Stimulated activated CD4-positive, alpha-beta T cell treated with anti-CD3 and anti-CD28 coated beads, Interleukin-1b, Interleukin-23, amount 100 ng/mL, for 1 hour (primary cell): ENCODE measurements at places on chromosomes 6 and 20.

GRCh38 chr20:63016514-63017075 is 9.8 kb upstream of the BHLHE23 start:
- no peak for DNase-seq

GRCh38 chr6:45597424-45597823 is 219.7 kb upstream of the SUPT3H start:
- DNase-seq = no peak

DNA sequence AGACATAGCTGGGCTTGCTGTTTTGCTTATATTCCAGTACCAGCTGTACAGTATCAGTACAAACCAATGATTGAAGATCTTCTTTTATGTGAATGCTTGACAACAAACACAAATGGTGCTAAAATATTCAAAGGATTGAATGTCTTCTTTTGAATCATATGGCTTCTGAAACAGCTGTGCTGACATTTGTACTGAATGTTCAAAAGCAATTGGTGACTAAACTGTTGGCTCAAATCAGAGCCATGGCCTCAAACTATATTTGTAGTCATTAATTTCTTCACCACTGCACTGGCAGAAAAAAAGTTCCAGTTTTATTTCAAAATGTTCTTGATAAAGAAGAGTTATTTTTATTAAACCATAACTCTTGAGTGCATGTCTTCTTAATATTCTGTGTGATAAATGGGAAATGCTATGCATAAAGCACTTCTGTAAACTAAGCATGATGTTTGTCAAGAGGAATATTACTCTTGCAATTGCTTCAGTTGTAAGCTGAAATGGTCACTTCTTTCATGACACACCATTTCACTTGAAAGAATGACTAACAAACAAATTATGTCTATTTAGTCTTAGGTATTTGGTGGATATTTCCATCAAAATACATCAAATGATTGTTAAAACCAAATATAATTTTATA is 45.9 kb upstream of the CENPW start:
- no peak for DNase-seq

GRCh38 chr6:209432-210103 is 82.7 kb upstream of the DUSP22 start:
- no peak for DNase-seq

GRCh38 chr6:111766201-111766857 is 106.9 kb downstream of the FYN start:
- DNase-seq = no peak

DNA sequence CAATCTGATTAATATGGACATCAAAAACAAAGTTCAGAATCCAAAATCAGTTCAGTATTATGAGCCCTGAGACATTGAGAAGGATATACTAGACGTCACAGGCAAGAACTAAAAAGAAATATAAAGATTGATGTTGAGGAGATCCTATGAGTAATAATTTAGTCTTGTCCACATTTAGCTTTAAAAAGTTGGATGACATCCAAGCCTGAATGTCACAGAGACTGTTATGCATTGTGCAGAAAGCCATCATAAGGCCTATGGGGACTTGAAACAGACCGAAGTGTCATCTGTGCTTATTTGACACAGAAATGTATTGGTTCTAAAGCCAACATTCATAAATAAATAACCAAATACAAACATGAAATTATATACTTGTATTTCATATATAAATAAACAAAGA is 581.8 kb upstream of the MMS22L start:
- DNase-seq = no peak

GRCh38 chr6:56914798-56915658 is 39.9 kb upstream of the BEND6 start:
- DNase-seq = no peak

DNA sequence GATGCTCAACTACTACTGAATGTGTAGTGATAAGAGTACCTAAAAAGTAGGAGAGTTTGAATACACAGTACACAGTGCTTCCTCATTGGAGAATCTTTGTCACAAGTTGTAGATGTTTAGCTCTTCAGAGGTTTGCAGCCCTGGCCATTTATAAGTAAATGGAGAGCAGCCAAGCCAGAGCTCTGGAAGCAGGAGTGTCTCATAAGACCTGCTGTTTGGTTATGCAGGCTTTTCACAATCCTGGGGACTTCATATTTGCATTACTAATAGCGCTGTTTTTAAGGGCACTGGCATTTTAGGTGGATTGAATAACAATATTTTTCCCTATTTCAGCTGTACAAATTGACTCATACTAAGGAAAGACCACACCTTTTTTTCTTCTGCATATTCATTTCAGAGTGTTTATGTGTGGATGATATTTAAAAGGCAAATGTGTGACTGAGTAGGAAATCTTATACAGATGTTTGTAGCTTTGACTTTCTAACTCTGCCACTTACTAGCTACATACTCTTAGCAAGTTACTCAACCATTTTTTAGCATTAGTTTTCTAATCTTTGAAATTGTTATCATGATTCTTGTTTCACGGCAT is 730.5 kb upstream of the MAP3K7 start:
- no peak for DNase-seq

- no peak for DNase-seq
These were observed 35.8 kb downstream of the MAP3K4 start for GRCh38 chr6:161027385-161027784.

DNA sequence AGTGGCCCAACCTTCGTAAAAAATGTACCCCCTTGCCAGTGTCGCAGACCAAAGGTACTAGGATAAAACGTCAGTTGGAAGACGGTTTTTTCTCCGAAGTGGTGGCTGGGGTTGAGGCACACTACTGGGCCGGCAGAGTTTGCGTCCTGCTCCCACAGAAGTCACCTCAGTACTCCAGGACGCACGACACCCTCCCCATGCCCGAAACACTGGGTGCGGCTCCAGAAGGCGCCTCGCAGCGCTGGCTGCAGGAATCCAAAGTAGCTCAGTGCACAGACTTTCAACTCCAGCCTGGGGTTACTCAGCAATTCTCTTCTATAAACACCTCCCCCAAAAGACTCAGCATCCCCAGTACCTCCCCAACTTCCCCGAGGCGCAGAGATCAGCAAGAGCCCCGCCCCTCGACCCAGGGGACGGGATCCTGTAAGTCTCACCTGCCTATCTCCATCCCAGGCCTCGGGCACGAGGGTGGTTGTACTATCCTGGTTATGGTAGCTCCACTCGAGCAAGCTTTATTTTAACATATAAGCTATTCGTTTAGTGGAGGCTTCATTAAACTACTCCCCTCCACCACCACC is 88.2 kb downstream of the ZFP64 start:
- no peak for DNase-seq

- no peak for DNase-seq
These were observed 95.5 kb downstream of the FOXC1 start for GRCh38 chr6:1705183-1705582.
